PC-3 (cell line): ENCODE measurements at places on chromosomes 2 and 18. TPM values are rescaled to one million over a fixed set of nuclear protein-coding genes. Genes with fewer than 3 reads are reported as not detected.

DNA sequence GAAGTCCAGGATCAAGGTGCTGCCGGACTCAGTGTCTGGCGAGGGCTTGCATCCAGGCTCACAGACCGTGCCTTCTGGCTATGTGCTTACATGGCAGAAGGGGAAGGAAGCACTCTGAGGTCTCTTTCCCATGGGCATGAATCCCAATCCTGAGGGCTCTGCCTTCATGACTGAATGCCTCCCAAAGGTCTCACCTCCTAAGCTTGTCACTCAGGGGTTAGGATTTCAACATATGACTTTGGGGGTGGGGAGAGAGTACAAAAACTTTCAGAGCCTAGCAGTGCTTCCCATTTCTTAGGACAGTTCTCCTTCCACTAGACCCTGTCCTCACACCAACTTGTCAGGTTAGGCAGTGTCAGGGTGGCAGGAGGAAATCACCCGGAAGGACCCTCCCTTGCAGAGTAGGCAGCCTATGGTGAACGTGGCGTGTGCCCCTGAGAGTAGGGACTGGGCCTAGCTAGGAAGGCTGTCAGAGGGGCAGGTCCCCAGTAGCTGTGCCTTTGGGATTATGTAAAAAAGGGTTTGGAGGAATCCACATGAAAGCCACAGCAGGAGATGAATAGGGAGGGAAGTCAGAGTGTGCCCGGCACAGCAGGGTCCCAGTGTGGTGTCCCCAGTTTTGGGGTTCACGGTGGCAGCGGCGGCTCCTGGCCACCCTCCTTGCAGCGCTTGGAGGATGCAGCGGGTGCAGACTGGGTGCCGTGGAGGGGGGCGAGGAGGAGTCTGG is 233.3 kb downstream of the LDLRAD4 start:
- no peak overlapping the region for H3K27ac ChIP-seq
- DNase-seq: no peak
- H3K27me3 ChIP-seq: peaks cover 95% of the 10 kb centered on the region

GRCh38 chr2:207121784-207122183 is 44.0 kb downstream of the KLF7 start:
- H3K4me1 ChIP-seq: peaks cover 32% of the 10 kb centered on the region
- H3K27me3 ChIP-seq: no peaks in the 10 kb centered on the region
- peak overlapping the region; percentile 50 for H3K27ac ChIP-seq
- peak; percentile 80 for DNase-seq

GRCh38 chr2:45004562-45005191 is 4.6 kb downstream of the SIX2 start:
- peaks cover 16% of the 10 kb centered on the region for H3K4me1 ChIP-seq
- DNase-seq: no peak
- H3K27ac ChIP-seq: no peak overlapping the region
- no peaks in the 10 kb centered on the region for H3K27me3 ChIP-seq
- H3K36me3 ChIP-seq: no peaks in the 10 kb centered on the region
- no peak overlapping the region for H3K4me3 ChIP-seq

The RAD51AP2 gene
- total RNA-seq: not detected in 2 replicates

- H3K4me3 ChIP-seq: no peak overlapping the region
- H3K27me3 ChIP-seq: no peaks in the 10 kb centered on the region
- DNase-seq: no peak
- H3K27ac ChIP-seq: no peak overlapping the region
- no peaks in the 10 kb centered on the region for H3K36me3 ChIP-seq
Measured at GRCh38 chr2:35416391-35417140, 939.0 kb upstream of the CRIM1 start.
